ENCODE measurements at places on chromosomes 7 and 10.

DNA sequence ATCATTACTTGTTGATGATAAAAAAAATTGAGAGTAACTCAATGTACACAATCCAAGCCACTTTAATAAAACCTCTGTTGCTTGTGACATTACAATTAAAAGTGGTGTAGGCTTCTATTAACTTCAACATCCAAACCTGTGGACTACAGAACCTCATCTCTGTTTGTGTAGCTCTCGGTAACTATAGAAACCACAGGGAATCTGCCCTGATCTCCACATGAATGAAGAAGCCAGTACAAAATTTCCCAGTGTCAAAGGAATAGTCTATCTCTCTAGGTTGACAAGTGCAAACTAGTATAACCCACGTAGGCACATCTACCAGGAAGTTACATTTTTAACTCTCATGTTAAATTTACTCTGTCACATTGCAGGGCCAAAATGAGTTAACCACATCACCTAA, 204.3 kb downstream of the CHCHD3 start:
- DNase-seq, result no peak

DNA sequence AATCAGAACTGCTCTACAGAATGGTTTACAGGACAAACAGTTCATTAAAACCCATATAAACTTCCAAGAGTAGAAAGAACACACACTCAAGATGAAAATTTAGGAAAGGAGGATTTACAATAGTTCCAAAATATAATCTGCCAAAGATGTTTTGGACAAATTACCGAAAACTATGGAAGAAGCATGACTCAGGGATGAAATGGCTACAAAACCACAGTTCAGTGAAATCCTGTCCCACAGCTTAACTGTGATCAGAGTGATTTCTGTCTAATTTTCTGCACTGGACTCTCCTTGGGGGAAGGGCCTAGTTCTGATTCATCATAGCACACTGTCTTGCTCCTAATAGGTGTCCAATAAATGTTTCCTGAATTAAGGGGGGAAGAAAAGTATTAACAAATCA, 82.2 kb downstream of the HIPK2 start:
- no peak for DNase-seq

DNA sequence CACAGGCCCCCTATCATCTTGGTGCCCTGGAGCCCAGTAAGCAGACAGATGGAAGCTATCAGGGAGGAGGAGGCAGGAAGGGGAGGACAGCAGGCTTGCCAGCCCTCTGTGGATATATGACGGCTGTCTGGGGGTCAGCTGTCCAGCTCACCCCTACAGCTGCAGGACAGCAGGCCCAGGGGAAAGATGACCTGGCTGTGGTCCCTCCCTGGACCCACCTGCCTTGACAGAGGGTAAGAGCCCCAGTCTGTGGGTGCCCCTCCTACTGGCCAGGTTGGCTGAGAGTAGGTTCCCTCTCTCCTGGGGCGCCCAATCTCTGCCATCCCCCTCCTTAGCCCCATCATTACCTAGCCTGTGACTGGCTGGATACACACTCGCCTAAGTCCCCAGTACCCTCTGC, 62.5 kb downstream of the C10orf143 start:
- no peak for DNase-seq

- DNase-seq, result peak; percentile 21
Observed at GRCh38 chr10:17616403-17617030, 657 bp downstream of the HACD1 start.

DNA sequence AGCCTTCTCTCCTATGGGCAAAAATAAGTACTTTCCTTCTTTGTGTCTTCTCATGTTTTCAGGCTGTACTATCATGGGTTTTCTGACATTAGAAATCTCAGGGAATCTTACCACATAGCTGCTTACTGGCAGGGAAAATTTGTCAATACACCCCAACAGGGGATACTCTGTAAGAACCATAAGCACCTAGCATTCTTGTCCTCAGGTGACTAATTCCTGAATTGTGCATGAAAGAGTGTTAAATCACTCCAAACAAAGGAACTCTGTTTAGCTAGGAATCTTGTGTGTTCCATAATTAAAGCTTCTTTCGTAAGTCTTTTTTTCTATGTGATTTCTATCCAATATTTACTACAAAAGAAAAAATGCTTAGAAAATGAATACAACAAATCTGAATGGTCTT, 206.7 kb upstream of the POT1 start:
- DNase-seq, result peak; percentile 85

GRCh38 chr10:52423369-52423768, 109.3 kb downstream of the DKK1 start:
- DNase-seq, result peak; percentile 68

DNA sequence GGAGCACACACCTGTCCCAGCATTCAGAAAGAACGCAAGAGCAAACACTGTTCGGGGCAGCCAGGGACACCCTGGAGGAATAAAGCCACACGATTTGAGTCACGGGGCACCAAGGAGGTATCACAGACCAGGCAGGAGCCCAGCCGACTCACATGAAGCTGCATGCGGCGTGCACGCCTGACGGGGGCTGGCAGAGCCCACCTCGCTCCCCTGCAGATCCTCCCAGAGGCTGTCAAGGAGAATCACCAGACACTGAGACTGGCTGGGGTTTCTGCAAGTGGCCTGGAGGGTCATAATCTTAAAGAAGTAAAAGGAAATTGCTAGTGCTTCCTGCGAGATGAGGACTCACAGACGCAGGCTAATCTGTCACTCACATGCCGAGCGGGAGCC, 61.6 kb downstream of the TCERG1L start:
- DNase-seq, result no peak

GRCh38 chr10:106183041-106183440, 981.5 kb downstream of the SORCS1 start:
- DNase-seq, result no peak

GRCh38 chr7:44325811-44326241, 432 bp upstream of the CAMK2B start:
- no peak for DNase-seq

GRCh38 chr7:137539111-137539715, 195.7 kb upstream of the PTN start:
- DNase-seq, result peak; percentile 64

- no peak for DNase-seq
Observed at GRCh38 chr7:25754333-25754732, 397.7 kb upstream of the NFE2L3 start.

DNA sequence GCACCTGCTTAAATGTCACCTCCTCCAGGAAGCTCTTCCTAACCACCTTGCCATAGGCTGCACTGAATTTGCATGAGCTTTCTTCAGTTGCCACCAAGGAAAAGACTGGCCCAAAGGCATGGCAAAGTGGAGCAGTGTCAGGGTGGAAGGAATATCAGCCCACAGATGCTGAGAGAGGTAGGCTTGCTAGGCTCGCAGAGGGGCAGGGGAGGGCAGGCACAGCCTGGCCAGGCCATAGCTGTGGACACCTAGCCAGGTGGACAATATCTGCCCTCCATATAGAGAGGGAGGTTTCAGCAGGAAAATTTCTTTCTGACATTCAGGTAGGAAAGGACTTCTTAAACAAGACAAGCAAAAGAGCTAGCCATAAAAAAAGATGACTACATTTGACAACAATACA, 166.3 kb downstream of the GRID1 start:
- DNase-seq, result no peak

DNA sequence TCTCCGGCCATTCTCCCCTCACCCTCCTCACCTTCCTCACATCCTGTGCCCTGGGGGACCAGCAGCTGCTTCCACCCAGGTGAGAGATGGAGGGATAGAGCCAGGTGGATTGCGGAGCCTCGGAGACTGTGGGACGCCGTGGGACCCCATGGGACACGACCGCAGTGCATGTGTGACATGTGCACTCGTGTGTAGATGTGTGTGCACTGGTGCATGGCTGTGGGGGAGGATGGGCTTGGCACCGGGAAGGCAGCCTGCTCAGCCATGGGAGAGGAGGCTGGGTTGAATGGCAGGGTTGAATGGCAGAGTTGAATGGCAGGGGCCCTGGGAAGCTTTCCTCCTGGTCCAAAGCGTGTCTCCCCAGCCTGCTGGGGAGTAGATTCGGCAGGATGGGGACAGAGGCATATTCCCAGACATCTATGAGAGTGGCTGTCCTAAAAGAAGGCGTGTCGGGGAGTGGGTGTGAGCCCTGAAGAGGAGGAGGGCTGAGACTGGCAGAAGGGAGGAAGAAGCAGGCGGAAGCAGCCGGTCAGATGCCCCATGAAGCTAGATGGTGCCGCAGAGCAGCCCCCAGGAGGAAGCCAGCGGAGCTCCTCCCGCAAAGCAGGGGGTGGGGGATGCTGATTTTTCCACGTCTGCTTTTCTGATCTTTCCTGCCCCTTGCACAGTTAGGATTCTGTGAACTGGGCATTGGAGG, 815 bp downstream of the GIMAP8 start:
- no peak for DNase-seq

DNA sequence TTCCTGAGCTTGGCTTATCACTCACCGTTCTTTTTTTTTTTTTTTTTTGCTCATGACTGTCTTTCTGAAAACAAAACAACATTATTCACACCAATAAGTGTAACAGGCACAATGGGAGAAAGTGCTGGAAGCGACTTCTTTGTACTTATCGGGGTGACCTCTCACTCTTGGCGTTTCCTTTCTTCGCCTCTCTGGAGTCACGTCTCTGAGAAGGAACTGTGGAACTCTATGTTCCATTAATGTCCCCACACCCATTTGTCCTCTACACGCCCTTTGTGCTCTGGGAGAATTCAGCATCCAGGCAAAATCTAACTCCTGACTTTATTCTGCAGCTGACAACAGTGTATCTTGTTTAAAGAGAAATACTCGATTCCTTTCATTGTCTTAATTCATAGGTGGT, 70.8 kb upstream of the FAM204A start:
- DNase-seq, result no peak

DNA sequence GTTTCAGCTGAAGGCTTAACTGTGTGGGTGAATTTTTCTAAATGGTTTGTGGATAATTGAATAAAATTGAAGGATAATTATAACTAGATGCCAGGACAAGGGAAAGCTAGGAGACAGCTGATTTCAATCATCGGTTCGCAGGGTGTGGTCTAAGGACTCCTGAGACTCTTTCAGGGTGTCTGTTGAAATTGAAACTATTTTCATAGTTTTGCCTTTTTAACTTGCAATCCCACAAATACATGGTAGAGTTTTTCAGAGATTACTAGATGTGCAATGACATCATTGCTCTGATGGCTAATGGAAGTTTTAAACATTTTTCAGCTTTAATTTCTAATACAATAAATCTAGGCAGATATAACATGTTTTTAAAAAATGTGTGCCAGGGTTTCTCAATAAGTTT, 18.5 kb downstream of the TRUB1 start:
- no peak for DNase-seq

- DNase-seq, result peak; percentile 63
Observed at GRCh38 chr7:96596120-96596826, 113.4 kb downstream of the SEM1 start.

DNA sequence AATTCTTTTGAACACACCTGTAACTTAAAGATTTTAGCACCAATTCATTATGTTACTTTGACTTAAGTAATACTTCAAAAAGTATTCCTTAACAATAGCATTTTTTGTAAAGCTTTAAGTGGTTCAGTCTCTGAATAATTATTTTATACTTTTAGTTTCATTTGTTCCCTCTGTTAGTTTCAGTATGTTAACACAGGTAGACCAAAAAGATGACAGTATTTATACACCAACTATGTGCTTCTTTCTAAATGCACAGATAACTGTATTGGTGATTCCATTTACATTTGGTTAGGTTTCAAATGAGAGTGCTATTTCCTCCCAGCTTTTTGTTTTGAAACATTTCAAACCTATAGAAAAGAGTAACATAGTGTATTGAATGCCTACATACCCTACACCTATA, 14.0 kb downstream of the RALA start:
- no peak for DNase-seq

- no peak for DNase-seq
Observed at GRCh38 chr7:24244554-24244953, 39.4 kb upstream of the NPY start.

Data from bronchial epithelial cell (primary cell).